ENCODE measurements at places on chromosomes 16 and 17. TPM values are rescaled to one million over a fixed set of nuclear protein-coding genes. Genes with fewer than 3 reads are reported as not detected.

KRT222 gene
- total RNA-seq: 3.6 TPM

SCNN1B gene
- 55.8 TPM for total RNA-seq

ITPRIPL2 gene
- total RNA-seq: 61.3 TPM

RNF43 gene
- 19.1 TPM for total RNA-seq

KRT12 gene
- not detected for total RNA-seq

NPIPB6 gene
- 7.2 TPM for total RNA-seq

EVI2B gene
- 6.5 TPM for total RNA-seq

TBC1D28 gene
- not detected for total RNA-seq

KCTD19 gene
- not detected for total RNA-seq

ST6GALNAC2 gene
- total RNA-seq: 28.7 TPM

SLC5A10 gene
- total RNA-seq: not detected

EXOC3L1 gene
- total RNA-seq: 5.2 TPM

TOP2A gene
- 2.9 TPM for total RNA-seq
